ENCODE measurements at places on chromosomes 13 and 19.

DNA sequence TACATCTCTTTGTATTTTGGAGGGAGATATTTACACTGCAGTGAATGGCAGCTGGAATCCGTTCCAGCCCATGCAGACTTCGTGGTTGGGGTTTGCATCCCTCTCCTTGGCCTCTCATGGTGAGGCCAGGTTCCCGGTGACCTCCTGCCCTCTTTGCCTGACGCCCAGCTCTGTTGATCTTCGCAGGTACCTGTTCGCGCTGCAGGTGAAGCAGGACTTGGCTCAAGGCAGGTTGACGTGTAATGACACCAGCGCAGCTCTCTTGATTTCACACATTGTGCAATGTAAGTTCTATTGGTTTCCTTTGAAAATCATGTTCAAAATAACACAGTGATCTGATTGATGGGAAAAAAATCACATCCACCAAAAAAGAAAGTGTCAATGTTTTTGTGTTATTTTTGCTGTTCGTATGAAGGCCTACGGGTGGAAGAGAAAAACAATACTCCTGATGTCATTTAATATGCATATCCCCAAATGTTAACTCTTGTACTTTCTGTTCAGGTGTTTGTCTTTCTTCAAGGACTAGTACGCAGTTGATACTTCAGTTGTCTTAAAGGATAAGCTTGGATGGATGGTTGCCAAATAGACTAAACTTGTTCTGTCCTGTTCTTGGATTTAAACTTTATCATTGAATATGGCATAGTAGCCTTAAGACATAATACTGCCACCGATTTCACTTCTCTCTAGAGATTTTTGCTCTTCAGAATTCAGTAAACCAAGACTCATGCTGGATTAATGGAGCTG, 199.1 kb downstream of the STK24 start:
- no peak for DNase-seq

DNA sequence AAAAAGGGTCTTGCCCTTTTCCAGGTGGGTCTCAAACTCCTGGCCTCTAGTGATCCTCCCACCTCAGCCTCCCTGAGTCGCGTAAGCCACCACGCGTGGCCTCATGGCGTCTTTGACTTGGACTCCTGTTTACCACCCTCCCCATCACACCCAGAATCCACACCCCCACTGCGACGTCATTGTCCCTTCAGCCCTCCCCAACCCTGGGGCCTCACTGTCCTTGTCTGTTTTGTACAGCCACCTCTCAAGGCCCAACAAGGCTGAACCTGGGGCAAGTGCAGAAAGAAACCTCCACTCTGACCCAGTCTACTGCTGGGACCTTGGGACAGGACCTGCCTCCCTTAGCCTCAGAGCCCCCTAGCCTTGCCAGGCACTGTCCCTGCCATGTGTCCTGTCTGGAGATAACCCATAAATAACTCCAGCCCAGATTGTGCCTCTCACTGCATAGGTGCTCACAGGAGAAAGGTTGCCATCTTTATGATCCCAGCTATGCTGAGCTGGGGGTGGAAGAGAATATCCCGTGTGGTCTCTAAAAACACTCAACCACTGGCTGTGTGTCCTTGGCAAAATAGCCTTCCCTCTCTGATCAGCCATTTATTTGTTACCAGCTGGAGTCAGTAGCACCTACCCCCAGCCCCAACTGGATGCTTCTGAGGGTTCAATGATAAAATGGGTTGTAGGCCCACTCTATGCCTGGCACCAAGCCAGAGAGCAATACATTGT, 1.8 kb upstream of the IFI30 start:
- no peak for DNase-seq

GRCh38 chr19:16096280-16096855, 15.3 kb upstream of the RAB8A start:
- no peak for DNase-seq

- no peak for DNase-seq
Observed at GRCh38 chr19:6969490-6969889, 51.7 kb downstream of the MBD3L2B start.

- DNase-seq = peak; percentile 72
Observed at GRCh38 chr19:55539090-55539984, 2.4 kb upstream of the SBK2 start.

DNA sequence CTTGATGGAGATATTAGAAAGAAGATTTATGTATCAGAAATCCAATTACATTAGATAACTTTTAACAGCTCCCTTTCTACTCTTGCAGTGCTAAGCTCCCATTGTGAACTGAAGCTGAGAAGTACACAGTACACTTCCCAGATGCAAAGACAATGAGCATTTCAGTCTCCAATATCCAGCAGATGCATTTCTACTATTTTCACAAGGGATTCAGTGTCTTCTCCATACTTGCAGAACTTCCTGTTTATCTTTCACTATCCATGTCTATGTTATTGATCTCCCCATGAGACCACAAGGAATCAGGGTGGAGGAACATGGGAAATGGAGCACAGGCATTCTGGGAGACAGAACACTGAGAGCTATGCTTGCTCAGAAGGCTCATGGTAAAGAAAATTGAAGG, 207.5 kb downstream of the ENOX1 start:
- no peak for DNase-seq

DNA sequence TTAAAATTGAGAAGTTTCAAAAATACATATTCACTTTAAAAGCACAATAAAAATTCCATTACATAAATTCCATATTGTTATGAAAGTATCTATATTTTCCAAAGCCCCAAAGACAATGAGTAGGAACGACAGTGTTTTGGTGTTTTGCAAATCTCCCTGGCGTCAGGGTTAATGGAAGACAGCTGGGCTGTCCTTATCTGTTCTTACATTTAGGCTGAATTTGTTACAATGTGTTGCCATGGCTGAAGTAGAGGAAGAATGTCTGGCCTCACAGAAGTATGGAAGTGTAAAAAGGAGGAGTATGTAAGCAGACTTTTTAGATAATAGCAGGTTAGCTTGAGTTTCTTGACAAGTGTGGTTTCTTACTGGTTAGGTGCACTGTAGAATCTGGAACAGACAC, 124.4 kb upstream of the SPATA13 start:
- DNase-seq = no peak

- peak; percentile 84 for DNase-seq
Observed at GRCh38 chr13:52850396-52851136, 2.1 kb upstream of the PCDH8 start.

GRCh38 chr13:112066624-112067004, 335 bp upstream of the SOX1 start:
- peak; percentile 97 for DNase-seq

DNA sequence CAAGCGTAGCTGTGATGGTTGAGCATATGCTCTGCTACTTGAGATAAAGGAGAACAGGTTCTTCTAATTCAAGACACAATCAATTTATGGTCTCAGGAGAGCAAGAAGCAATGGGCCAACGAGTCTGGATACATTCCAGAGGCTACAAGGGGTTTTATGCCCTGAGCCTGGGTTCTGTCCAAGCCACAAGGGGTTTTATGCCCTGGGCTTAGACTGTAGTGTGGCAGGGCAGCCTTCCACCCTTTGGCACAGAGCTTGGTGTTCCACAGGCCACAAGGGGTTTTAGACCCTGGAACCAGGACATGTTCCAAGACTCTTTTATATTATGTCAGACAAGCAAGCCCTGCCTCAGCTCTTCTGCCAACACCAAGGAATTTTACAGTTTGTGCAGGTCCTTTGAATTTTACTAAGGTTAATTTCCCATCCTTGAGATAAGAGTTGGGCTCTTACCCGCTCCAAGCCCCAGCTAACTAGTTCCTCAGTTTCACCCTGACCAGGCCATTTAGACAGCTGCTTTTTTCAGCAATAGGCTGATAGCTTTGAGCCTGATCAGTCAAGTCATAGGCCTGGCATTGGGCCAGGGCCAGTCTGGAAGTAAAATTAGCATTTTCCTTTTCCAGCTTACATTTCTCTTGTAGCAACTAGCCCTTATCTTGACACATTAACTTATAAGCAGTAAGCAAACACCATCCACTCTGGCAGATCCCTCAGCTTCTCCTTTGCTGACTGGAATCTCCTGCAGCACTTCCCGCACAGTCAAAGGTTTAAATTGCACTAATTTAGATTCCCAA, 95.0 kb downstream of the ZNF737 start:
- peak; percentile 9 for DNase-seq

DNA sequence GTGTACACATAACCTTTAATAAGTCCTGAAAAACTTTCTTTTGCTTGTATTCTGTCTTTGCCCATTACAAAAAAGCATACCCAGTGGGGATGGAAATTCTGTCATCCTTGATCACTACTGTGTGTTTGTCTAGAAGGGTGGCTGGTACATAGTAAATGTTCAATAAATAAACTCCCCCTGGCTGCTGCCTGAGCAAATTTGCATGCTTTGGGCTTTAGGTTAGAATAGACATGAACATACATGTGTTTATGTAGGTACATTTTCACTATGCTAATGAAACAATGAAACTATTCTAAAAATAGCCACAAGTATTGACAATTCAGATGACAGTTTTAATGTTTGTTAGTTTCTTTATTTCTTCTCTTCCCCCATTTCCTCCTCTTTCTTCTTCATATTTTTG, 36.1 kb downstream of the TNFSF13B start:
- no peak for DNase-seq

Measured in brain (organoid and tissue), 16 donors.